ENCODE measurements at places on chromosomes 7 and 10.

- no peak for DNase-seq
Measured at GRCh38 chr10:11387044-11387443, 224.4 kb downstream of the USP6NL start.

- no peak for DNase-seq
Measured at GRCh38 chr7:130904031-130904757, 170.2 kb upstream of the KLF14 start.

GRCh38 chr7:50405221-50405620, 44.9 kb downstream of the FIGNL1 start:
- no peak for DNase-seq

- no peak for DNase-seq
Measured at GRCh38 chr7:147571436-147572185, 1019.0 kb upstream of the C7orf33 start.

DNA sequence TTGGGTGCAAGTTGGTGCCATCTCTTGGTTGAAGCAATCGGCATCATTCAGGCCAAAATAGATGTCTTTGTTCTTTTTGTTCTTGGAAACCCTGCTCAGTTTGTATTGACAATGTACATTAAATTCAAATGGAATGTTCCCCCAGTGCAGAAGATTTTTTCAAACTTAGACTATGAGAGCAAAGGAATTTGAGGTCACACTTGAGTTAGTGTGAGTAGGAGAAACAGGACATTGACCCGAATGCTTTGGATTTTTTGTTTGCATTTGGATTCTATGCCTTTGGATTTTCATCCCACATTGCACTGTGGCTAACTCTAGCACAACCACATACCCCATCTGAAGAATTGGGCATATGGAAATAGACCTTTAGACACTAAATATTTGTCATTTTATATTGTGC, 480.0 kb downstream of the GALNT17 start:
- DNase-seq = no peak

GRCh38 chr7:45081670-45081974, 7.1 kb downstream of the NACAD start:
- no peak for DNase-seq

- no peak for DNase-seq
Measured at GRCh38 chr7:35463176-35463700, 209.3 kb upstream of the TBX20 start.

- DNase-seq = peak; percentile 94
Measured at GRCh38 chr10:6920072-6921019, 340.3 kb upstream of the PRKCQ start.

GRCh38 chr7:32026083-32026425, 44.2 kb downstream of the PDE1C start:
- DNase-seq = no peak

GRCh38 chr7:47565640-47566250, 16.2 kb downstream of the TNS3 start:
- DNase-seq = peak; percentile 49

DNA sequence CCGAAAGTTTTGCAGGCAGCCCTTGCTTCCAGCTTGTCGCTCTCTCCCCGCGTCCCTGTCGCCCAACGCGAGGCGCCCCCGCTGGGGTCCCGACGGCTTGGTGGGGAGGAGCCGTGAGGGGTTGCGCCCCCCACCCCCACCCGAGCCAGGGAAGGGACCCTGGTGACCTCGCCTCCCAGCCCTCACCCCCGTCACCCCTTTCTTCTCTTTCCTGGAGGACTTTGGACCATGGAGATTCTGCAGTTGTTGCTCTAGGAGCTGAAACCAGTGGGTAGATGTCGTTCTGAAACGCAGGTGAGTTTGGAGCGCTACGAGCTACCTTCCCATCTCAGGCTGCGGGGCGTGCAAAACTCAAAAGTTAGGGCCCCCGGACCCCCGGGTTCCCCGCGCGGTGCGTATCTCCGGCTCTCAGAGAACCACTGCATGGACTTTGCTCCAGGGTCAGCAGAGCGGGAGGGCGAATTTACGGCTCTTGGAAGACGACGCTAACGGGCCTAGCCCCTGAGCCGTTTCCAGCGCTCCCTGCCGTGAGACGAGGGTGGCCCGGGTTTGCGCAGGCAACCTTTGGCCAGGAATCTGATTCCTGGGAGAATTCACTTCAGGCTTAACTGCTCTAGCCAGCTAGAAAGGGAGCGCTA, 684 bp upstream of the ATXN7L1 start:
- DNase-seq = peak; percentile 82

DNA sequence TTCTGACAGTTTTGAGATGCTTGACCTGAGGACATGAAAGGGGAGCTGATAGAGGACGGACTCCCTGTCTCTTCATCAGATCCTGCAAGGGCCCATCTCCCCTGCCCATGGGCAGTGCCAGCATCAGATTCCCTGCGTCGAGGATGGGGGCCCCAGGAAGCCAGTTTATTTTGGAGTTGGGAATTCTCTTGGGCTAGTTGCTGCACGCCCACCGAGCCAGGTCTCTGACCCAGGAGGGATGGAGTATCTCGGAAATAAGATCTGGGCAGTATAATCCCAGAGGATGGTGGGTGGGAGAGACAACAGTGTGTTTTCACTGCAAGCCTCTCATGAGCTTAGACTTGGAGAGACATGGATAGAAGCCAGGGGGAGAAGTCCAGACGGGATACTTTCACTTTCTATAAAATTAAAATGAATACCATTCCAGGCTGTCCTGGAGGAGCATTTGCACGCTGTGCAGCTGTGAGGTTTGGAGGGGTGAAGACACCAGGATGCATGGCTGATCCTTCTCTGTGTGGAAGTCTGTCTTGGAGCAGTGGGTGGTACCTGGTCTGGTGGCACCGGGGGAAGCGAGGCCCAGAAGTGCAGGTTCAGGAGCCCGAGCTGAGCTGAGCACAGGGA, 25.8 kb downstream of the DOCK1 start:
- no peak for DNase-seq

DNA sequence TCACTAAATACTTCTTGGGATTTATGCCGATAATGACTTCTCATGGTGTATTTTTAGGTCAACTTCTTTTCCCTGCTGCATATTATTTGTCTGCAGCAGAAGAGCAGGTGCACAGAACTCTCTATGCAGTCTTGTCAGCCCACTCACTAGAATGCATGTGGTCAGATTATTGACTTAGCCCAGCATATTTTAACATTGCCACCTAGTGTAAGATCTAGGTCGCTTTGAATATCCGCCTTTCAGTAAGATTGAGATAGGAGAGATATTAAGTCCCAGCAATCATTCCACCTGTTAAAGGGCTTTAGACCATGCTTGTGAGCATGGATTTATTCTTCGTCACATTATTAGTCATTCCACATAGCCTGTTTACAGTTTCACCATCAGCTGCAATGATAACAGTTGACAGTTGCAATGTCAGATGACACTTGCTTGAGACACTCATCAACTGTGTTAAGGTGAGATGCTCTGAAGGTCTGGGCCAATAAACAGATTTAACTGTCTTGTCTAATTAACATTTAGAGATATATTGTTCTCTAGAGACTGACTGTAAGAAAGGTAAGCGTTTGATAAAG, 491.7 kb downstream of the ARL4A start:
- no peak for DNase-seq

DNA sequence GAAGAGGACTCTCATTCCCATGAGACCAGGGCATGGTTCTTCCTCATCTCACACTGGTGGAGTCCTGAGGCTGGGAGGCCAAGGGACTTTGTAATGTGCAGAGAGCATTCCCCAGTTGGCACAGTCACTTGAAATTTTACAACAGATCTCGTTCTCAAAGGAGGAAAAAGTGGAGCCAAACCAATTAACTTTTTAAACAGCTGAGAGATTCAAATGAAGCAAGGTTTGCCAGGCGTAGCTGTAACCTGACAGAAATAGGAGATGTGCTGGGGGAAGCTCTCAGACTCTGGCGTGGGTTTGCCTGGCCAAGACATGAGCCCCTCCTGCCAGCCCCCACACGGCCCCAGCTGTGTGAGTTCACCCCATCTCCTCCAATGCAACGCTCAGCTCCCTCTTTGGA, 12.0 kb upstream of the CPXM2 start:
- DNase-seq = no peak

GRCh38 chr10:71483885-71484751, 87.4 kb downstream of the CDH23 start:
- peak; percentile 64 for DNase-seq

GRCh38 chr10:85919491-85920021, 447.0 kb downstream of the GRID1 start:
- no peak for DNase-seq

- DNase-seq = no peak
Measured at GRCh38 chr10:11881477-11882417, 58.6 kb downstream of the PROSER2 start.

DNA sequence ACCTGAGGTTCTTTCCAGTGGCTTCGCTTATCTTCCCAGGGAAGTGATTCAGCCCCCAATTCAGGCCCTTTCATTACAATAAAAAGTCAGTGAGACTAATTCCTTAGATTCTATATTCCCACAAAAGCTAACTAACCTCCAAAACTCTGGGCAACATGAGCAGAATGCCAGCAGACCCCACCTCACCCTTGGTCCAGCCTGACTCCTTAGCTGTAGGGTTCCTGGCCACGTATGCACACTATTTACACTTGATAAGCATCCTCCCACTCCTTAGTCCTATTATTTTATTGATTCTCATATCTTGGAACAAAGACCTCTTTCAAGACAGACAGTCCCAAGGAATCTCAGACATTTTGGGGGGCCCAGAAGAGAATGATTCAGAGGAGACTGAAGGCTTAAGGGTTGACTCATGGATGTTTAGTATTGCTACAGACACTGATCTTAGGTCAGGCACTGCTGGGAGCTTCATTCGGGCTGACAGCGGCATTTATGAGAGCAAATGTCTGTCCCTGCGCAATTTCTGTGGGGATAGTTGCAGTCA, 162.6 kb upstream of the GDF10 start:
- DNase-seq = no peak

- no peak for DNase-seq
Measured at GRCh38 chr10:30346615-30347014, 2.5 kb downstream of the MTPAP start.

DNA sequence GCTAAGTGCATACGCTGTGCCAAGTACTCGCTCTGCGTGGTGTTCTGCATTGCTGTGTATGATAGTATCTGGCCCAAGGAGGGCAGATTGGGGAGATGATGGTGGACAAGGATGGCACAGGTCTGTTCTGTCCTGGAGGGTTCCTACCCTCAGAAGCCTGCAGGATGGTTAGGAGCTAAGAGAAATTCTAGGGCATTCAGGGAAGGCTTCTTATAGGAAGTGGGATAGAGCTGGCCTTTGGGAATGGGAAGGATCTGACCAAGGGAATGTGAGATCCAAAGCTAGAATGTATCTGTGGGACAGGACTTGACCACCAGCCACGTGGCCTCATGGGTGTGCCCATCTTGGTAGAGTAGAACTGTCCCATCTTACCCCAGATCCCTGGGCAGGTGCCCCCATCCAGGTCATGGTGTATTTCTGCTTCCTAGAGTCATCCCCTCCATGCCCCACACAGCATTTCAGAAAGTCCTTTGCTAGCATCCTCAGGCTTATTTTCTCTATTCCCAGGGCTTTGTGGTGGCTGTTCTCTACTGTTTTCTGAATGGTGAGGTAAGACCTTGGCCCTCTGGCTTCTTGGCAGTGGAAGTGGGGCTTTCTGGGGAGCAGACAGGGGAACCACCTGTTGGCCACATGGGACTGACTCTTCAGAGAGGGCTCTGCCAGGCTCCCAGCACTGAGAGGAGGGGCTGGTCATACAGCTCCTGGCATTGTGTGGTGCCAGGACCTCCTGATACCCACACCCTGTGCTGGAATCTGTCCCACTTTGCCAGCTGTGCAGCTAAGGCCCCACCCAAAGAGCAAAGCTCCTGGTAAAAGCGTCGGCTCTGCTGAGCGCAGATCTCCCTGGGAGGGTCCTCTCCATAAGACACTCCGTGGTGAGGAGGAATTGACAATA, 52.5 kb downstream of the ADCYAP1R1 start:
- DNase-seq = peak; percentile 43

DNA sequence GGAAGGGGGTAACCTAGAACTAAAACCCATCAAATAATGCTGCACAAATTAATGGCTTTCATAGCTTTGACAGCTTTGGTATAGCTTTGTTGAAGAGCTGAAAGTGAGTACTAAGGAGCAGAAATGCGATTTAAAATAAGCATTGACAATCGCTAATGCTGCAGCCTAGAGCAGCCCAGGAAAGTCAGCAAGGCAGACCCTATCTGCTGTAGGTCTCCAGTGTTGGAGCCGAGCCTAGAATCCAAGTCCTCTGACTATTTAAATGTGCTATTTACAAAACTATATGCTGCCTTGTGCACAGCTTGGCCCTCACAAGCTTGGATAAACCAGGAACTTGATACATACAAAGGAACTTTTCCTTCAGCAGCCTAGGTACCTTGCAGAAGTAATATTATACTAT, 64.9 kb upstream of the ASAH2 start:
- no peak for DNase-seq

- DNase-seq = no peak
Measured at GRCh38 chr7:139370301-139370942, 10.7 kb downstream of the LUC7L2 start.

DNA sequence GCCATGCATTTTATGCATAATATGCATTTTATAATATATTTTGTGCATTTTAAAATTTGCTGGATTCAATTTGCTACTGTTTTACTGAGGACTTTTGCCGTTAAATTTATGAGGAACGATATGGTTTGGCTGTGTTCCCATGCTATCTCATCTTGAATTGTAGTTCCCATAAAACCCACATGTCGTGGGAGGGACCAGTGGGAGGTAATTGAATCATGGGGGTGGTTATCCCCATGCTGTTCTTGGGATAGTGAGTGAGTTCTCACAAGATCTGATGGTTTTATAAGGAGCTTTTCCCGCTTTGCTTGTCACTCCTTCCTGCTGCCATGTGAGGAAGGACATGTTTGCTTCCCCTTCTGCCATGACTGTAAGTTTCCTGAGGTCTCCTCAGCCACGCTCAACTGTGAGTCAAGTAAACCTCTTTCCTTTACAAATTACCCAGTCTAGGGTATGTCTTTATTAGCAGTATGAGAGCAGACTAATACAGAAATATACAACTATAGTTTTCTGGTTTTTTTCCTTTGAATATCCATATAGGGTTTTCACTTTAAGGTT, 201.4 kb upstream of the SH2B2 start:
- no peak for DNase-seq

GRCh38 chr10:132229834-132230556, 43.2 kb downstream of the DPYSL4 start:
- DNase-seq = peak; percentile 87

GRCh38 chr10:86848747-86849146, 92.3 kb downstream of the BMPR1A start:
- no peak for DNase-seq

DNA sequence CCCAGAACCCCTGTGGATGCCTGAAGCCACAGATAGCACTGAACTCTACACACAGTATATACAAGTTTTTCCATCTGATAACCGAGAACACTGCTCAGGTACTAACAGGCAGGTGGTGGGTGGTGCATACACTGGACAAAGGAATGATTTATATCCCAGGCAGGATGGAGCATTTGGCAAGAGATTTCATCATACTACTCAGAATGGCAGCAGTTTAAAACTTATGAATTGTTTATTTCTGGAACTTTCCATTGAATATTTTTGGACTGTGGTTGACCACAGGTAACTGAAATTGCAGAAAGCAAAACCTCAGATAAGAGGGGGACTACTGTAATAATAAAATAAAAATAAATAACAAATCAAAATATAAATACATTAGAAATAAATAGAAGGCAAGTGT, 10.9 kb upstream of the KCNMA1 start:
- DNase-seq = no peak

Data from spleen (tissue), 13 donors.